ENCODE measurements at places on chromosomes 5 and 9. TPM values are rescaled to one million over a fixed set of nuclear protein-coding genes. Genes with fewer than 3 reads are reported as not detected.

PRUNE2 gene
- total RNA-seq = 3.7 TPM

DNA sequence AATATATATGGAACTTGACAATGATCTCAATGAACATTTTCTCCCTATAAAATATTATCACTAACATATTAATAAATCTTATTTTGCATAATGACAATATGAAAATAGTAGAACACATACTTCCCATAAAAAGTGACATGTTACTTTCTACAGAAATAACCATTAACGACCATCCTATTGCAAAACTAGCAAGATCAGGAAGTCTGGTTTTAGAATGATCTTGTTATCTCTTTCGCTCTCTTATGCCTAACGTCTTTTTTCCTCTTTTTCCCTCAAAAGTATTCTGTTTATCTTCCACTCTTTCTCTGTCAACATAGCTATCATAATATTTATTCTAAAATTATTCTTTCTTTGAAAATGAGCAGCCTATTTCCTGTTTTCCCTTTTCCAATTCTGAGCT, 21.6 kb upstream of the C5orf46 start:
- H3K36me3 ChIP-seq = no peaks in the 10 kb centered on the region
- H3K4me3 ChIP-seq = no peak overlapping the region
- DNase-seq = no peak
- H3K4me1 ChIP-seq = no peaks in the 10 kb centered on the region
- no peaks in the 10 kb centered on the region for H3K27me3 ChIP-seq

ALDH1A1 gene
- 104 TPM for total RNA-seq

DNA sequence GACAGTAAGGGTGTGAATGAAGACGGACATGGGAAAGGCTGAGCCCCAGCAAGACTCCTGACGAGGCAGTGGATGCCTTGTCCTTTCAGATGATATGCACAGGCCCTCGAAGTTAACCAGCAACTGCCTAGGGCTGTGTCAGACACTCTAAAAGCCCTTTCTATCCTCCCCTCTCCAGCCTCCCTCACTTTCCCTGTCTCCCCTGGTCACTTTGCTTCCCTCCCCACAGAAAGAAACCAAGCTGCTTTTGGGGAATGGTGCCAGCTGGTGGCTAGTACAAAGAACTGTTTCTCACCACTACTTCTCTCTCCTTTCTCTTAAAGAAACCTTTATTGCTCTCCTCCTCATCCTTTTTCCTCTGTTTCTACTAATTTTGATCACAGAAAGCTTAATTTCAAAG, 21.4 kb downstream of the LHFPL2 start:
- no peak overlapping the region for H3K27ac ChIP-seq
- H3K4me1 ChIP-seq = peaks cover 28% of the 10 kb centered on the region
- no peak for DNase-seq
- H3K36me3 ChIP-seq = no peaks in the 10 kb centered on the region
- no peak overlapping the region for H3K4me3 ChIP-seq
- no peaks in the 10 kb centered on the region for H3K27me3 ChIP-seq

- H3K27me3 ChIP-seq = no peaks in the 10 kb centered on the region
- no peaks in the 10 kb centered on the region for H3K36me3 ChIP-seq
- peak; percentile 4 for DNase-seq
- H3K4me1 ChIP-seq = no peaks in the 10 kb centered on the region
- no peak overlapping the region for H3K27ac ChIP-seq
These were observed 13.1 kb upstream of the IFNA14 start for GRCh38 chr9:21252721-21253547.

GRCh38 chr5:145811834-145812625, 23.1 kb downstream of the PRELID2 start:
- peak; percentile 14 for DNase-seq
- H3K4me3 ChIP-seq = no peak overlapping the region
- H3K4me1 ChIP-seq = no peaks in the 10 kb centered on the region
- H3K36me3 ChIP-seq = no peaks in the 10 kb centered on the region
- H3K27ac ChIP-seq = no peak overlapping the region

DNA sequence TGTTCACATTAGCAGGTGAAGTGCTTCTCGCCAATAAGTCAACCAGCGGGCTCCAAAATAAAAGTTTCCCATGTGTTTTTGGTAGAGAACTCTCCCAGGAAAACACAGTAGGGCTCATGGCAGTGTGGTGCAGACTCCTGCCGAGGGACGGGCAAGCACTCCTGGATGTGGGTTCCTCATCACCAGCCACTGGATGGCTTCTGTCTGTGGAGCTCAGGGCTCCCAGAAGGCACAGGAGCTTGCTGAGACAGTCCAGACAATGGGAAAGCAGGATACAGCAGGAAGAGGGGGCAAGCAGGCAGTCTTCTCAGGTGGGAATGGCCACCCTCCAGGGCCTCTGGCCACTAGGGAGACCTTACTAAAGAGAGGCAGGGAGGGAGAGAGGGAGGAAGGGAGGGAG, 142.4 kb downstream of the HSD17B3 start:
- H3K36me3 ChIP-seq = no peaks in the 10 kb centered on the region
- H3K4me3 ChIP-seq = no peak overlapping the region
- H3K27me3 ChIP-seq = no peaks in the 10 kb centered on the region
- DNase-seq = no peak

PDE8B gene
- total RNA-seq = 1.9 TPM

DNA sequence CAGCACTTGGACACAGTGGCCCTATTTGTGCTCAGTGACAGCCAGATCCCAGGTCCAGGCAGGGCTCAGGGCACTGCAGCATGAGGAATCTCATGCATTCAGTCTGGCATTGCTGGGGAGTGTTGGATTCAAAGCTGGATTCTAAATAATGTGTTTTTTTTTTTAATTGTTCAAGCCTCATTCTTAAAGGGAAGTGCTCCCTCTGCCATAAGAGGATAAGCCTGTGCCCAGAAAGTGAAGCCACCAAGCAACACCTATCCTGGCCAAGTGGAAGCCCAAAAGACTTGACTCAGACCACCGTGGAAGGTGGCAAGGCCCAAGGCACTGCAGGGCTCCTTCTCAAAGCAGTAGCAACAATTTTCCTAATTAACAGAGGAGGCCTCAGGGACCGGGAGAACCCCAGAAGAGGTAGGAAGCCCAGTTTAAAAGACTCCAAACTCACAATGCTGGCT, 135.6 kb downstream of the ACTL7B start:
- no peak overlapping the region for H3K27ac ChIP-seq
- H3K4me3 ChIP-seq = no peak overlapping the region
- no peaks in the 10 kb centered on the region for H3K4me1 ChIP-seq
- H3K27me3 ChIP-seq = no peaks in the 10 kb centered on the region
- no peaks in the 10 kb centered on the region for H3K36me3 ChIP-seq
- DNase-seq = no peak
